ENCODE measurements at places on chromosomes 16 and 17. TPM values are rescaled to one million over a fixed set of nuclear protein-coding genes. Genes with fewer than 3 reads are reported as not detected.

The FBXW10B gene
- total RNA-seq: 0.29 TPM

The IFI35 gene
- total RNA-seq: 45.2 TPM

The WNT9B gene
- 0.36 TPM for total RNA-seq

The HSPB9 gene
- total RNA-seq: not detected

The CA4 gene
- not detected for total RNA-seq

The SOST gene
- not detected for total RNA-seq

The GPS2 gene
- total RNA-seq: 48.1 TPM

The TSNAXIP1 gene
- total RNA-seq: 0.88 TPM

The IRX3 gene
- 68.4 TPM for total RNA-seq

The C17orf107 gene
- 4.0 TPM for total RNA-seq

All from osteoblast (primary cell).